ENCODE measurements at places on chromosomes 1 and 21.

DNA sequence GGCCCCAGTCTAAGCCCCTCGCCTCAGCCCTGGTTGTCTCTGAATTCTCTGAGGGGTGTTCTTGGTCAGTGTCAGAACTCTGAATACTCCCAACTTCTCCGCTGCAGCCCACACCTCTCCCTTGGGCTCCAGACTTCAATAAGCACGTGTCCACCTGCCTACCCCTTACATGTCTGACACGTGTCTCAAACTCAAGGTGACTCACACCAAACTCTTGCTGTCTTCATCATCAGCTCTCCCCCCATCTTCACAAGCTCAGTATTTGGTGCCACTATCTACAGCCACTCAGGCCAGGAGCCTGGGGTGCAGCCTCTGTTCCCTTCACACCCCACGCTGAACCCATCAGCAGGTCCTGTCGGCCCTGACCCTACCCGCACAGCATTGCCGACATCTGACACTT lies 18.8 kb upstream of the UBXN10 start:
- DNase-seq, result no peak

- no peak for DNase-seq
Observed at GRCh38 chr1:67939186-67939743, 106.0 kb upstream of the GNG12 start.

GRCh38 chr1:10400013-10400412 lies 1.1 kb downstream of the PGD start:
- no peak for DNase-seq

DNA sequence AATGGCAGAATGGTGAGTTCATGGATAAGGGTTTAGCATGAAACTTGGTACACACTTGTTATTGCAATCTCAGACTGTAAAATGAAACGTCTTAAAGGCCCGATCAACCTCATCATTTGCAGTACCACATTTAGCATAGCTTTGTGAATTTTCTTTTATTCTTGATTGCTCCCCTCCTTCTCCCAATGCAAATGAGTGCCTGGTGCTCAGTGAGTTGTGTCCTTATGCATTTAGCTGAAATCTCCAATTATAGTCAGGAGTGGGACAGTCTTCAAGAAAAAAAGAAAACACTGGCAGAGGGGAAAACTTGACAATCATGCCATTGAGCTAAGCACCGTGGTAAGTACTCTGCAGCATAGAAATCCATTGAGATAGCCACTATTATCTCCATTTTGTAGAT lies 161.0 kb upstream of the HMCN1 start:
- no peak for DNase-seq

GRCh38 chr1:19437891-19438294 lies 47.4 kb downstream of the CAPZB start:
- no peak for DNase-seq

DNA sequence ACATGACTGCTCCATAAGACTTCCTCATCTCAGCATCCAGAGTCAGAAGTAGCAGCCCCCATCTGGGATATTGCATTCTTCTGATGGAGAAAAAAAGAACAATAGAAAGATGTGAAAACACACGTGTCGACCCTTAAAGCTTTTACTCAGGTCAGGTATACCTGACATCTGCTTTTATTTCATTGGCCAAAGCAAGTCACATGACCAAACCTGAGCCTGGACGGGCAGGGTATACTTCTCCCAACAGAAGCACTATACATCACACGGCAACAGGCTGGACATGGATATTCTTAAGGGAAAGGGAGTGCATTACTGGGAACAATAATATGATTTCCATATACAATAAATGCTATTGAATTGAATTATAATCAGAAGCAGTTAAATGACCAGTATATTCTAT lies 243.3 kb downstream of the LMO4 start:
- no peak for DNase-seq
